SK-N-MC (cell line): ENCODE measurements at places on chromosomes 2 and 18.
A peak's percentile ranks its signal among the peaks of the same experiment; 100 is the strongest.

DNA sequence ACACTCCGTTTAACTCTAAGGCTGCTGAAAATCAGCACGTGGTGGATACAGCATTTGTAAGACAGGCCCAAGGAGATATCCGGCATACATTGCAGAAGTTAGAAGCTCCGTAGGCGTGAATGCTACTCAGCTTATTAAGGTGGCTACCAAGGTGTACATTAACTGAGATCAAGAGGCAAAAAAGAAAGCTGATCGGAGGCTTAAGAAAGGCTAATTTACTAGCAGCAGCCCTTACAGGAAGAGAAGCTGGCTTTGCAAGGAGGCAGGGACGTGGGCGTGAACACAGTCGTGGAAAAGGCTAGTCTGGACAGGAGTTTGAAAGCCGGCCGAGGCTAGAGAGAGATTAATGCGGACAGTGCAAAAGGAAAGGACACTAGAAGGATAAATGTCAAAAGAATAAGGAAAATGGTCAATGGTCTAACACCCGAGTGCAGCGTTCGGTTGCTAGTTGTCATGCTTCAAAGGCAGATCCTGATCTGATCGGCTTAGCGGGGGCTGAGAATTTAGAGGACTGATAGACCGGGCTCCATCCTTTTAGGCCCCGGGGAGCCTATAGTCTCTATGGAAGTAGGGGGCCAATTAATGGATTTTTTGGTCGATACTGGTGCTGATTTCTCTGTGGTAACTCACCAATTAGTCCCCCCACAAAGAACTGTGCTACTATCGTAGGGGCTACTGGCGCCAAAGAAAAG is 45.6 kb upstream of the SELENOI start:
- no peak for DNase-seq

DNA sequence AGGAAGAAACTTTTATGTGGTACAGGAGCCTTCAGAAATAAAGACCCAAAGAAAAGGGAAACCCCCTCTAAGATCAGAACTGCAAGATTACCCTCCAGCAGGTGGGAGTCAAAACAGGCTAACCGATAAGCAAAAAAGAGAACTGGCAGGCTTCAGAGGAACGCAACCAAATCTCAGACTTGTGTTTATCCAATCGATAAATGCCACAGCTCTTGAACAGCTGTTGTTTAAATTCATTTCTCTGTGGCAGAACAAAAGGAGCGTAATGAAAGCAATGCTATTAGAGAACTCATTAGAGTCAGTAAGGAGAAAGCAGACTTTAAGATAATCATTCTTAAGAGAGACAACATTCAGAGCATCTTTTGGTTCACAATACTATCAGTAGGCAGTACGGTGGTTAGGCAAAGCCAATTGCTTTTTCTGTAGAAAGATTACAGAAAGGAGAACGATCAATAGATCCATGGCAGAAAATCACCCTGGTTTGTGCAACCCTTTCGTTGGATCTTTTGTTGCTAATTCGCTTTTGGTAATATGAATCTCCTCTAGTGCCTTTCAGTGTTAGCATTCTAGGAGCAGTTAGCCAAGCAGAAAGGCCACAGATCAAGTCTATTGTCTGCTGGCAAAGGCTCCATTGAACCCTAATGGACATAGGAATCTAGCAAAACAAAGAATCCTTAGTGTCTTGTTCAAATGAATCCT is 476.4 kb upstream of the CHST9 start:
- no peak for DNase-seq

GRCh38 chr2:216635171-216635570 is 2.0 kb downstream of the IGFBP2 start:
- DNase-seq = no peak

DNA sequence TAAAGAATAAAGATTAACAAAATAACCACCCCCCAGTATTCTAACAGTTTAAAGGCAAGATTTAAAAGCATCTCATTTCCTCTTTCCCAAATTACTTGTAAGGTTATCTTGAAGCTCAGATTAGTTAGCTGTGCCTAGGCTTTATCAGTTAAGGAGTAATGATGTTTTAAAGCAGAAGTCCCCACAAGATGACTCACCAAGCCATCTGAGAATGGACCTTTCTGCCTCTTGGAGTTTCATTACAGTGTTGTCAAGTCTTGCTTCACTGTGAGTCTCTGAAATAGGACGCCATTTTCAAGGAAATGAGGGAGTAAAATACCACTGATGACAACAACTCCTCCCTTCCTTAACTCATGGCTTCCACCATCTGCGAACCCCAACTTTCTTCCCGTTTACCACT is 35.9 kb downstream of the ZNF385B start:
- DNase-seq = no peak

DNA sequence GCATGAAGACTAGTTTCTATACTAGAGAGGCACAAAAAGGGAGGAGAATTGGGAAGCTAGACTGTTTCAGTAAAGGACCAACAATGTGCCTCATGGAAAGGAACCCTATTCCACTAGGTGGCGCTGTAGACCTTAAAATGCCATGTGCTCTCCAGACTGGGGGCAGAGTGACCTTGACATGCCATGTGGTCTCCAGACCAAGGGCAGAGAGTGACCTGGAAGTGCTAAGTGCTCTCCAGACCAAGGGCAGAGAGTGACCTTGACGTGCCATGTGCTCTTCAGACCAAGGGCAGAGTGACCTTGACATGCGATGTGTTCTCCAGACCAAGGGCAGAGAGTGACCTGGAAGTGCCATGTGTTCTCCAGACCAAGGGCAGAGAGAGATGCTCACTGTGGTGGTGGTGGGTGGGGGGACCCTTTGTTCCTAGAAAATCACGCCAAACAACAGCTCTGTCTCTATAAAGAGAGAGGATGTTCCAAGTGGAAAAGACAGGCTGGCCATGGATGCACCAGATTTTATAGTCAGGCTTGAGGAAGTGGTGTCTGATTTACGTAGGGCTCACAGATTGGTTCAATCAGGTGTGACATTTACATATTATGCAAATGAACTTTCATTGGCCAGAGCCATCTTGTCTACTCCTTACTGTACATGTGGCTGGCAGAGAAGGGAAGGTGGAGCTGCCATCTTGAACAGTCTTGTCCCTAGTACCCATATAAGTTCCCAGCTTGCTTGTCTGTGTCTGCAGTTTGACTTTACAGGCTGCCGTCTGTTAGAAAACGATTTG is 344.0 kb upstream of the DDX18 start:
- DNase-seq = peak; percentile 10

GRCh38 chr2:30223413-30223874 is 7.9 kb upstream of the LBH start:
- no peak for DNase-seq

- no peak for DNase-seq
These were observed 111.4 kb downstream of the FEZ2 start for GRCh38 chr2:36486521-36487044.

DNA sequence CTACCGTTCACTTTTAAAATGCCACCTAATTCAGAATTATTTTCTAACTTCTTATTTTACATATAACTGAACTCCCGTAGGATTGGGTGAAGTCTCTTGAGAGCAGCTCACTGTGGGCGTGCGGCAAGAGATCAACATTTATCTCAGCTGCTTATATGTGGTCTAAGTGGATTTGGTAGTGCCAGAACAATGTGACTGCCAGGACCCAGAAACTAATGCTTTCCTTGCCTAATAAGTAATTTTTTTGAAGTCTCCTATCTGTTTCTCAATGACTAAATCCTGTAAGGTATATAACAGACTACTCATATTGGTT is 11.2 kb upstream of the NFE2L2 start:
- no peak for DNase-seq

DNA sequence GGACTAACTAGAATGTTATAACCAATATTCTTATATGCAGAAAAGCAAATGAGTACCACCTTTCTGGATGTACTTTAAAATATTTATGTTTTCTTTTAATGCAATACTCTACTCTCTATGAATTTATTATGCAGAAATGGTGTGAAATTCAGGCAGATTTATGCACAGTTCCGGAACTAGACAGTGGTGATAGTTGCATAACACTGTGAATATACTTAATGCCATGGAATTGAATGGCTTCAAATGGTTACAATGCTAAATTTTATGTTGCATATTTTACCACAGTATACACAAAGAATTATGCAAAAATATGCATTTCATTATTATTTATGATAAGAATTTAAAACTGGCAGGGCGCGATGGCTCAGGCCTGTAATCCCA is 287.8 kb upstream of the FN1 start:
- DNase-seq = peak; percentile 84

DNA sequence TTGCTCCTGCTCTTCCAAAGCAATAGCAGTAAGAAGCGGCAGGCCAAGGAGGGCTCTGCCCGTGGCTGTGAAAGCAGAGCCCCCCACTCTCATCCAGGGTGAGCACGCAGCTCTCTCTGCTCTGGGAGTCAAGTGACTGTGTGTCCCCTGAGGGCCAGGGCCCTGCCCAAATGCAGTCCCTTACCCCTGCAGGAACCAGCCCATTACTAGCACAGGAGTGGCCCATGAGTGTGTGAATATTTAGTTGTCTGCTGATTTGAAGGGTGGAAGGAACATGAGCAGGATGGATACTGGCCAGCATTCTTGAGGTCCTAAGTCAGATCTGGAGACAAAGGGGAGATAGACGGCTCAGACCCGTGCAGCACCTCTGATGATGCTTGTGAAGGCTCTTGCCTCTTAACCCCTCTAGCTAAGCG is 69.7 kb upstream of the FOSL2 start:
- no peak for DNase-seq

- no peak for DNase-seq
These were observed 2.4 kb downstream of the PAX8 start for GRCh38 chr2:113276216-113276760.

DNA sequence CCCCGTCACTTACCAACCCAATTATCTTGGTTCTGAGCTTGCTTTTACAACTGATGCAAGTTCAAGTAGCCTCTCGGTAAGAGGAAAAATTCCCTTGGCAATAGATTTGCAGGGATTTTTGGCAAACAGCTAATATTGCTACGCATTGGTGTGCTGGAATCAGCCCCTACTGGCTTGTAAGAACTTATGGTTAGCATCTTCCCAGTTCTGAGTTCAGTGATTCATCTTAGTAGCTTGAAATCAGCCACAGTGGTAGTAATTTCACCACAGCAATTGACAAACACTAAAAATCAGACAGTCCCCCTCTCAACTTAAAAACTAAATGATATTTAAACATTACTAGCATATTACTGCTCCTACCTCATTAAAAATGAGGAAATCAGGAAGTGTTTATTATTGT is 5.9 kb upstream of the RAX start:
- no peak for DNase-seq

DNA sequence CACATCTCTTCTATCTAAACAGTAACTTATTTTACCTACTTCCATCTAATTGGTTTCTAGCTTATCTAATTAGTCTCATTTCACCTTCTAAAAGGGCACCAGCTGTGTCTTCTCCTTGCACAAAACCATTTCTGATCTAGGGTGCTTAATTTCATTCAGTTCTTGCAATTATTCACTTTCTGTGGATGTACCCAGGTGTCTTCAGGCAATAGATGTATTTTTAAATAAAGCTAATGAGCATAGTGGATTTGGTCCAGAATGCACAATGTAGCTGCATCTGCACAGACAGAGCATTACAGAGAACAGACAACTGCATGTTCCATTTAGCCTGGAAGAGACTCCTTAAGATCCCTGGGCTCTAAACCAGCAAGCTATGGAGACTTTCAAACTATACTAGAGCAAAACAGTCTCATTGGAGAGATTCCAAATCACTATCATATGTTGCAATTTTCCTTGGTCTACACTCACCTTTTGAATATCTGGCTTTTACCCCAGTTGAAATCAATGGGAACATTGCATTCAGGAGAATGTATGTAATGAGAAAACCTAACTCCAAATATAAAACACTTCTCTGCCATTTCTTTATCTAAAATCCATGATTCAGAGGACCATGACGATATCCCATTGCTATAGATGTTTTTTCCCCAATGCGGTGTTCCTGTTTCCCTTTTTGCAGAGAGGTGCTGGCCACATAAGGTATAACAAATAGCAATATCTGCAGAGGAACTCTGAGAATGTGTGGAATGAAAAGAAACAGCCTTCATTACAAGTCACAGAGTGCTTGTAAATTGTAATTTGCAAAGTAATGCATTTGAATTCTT is 3.5 kb upstream of the RFX8 start:
- DNase-seq = no peak

- DNase-seq = no peak
These were observed 288.9 kb upstream of the ETAA1 start for GRCh38 chr2:67108231-67108630.

GRCh38 chr2:86037141-86037794 is 68.4 kb downstream of the POLR1A start:
- DNase-seq = no peak

GRCh38 chr18:32319084-32319483 is 129.2 kb downstream of the MEP1B start:
- DNase-seq = no peak

- no peak for DNase-seq
These were observed 255.0 kb downstream of the TRIB2 start for GRCh38 chr2:12971581-12972365.

DNA sequence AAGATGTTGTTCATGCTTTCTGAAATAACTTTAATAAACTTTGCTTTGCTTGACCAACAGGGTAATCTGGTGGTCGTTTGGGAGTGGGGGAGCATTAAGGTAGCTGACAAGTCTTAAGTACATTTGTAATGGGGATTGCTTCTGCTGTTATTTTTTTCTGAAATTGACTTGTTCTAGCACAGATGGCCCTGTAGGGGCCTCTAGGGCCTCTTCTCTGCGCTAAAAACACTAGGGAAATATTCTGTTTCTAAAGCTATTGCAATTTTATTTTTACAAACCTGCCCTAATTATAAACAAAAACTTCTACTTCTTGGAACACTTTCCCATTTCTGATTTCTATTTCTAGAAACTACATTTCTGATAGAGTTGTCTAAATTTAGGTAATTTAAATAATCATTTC is 191.3 kb upstream of the KCNJ3 start:
- DNase-seq = no peak
